ENCODE measurements at places on chromosomes 6 and 20. TPM values are rescaled to one million over a fixed set of nuclear protein-coding genes. Genes with fewer than 3 reads are reported as not detected.

- no peaks in the 10 kb centered on the region for H3K27me3 ChIP-seq
- DNase-seq, result no peak
- no peaks in the 10 kb centered on the region for H3K4me1 ChIP-seq
Observed at GRCh38 chr20:16966276-16966880, 218.2 kb downstream of the OTOR start.

GRCh38 chr20:62308102-62308822, 5.5 kb downstream of the ADRM1 start:
- no peaks in the 10 kb centered on the region for H3K27me3 ChIP-seq
- no peak overlapping the region for H3K27ac ChIP-seq
- peaks cover 27% of the 10 kb centered on the region for H3K4me1 ChIP-seq

- no peak overlapping the region for H3K27ac ChIP-seq
- no peak for DNase-seq
- no peaks in the 10 kb centered on the region for H3K27me3 ChIP-seq
- no peaks in the 10 kb centered on the region for H3K36me3 ChIP-seq
Observed at GRCh38 chr20:42173440-42173839, 555.3 kb upstream of the CHD6 start.

DNA sequence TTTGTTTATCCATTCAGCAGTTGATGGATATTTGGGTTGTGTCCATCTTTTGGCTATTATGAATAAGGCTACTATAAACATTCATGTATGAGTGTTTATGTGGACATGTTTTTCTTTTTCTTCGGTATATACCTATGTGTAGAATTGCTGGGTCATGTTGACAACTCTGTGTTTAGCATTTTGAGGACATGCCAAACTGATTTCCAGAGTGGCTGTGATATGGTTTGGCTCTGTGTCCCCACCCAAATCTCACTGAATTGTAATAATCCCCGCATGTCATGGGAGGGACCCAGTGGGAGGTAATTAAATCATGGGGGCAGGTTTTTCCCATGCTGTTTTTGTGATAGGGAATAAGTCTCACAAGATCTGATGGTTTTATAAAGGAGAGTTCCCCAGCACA, 439.7 kb downstream of the UTRN start:
- DNase-seq, result no peak
- H3K27me3 ChIP-seq, result no peaks in the 10 kb centered on the region
- H3K4me3 ChIP-seq, result no peak overlapping the region
- H3K36me3 ChIP-seq, result no peaks in the 10 kb centered on the region
- H3K27ac ChIP-seq, result no peak overlapping the region

DNA sequence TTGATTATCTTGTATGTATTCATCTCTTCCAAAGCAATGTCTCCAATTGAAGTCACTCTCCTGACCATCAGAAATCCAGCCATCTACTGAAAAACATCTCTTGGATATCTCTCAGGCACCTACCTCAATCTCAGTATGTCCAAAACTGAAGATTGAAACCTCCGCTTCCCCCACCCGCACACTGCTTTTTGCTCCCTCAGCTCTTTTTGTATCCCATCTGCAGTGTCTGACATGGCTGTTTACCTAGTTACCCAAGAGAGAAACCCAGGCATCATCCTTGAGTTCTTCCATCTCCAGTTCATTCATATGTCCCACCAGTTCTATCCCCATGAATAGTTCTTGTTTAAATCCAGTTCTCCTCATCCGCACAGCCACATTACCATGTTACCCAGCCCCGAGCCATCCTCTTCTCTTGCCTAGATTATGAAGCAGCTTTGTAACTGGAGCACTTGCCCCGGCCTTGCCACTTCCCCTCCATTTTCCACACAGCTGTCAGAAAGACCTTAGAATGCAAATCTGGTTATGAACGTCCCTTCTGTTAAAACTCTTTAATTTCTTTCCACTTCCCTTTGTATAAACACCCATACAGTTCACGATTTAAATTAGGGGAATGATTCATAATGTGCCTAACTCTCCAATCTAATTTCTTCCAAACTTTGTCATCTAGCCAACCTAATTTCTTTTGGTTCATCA, 40.5 kb upstream of the GCLC start:
- no peak overlapping the region for H3K4me3 ChIP-seq
- no peak overlapping the region for H3K27ac ChIP-seq
- no peak for DNase-seq
- H3K27me3 ChIP-seq, result no peaks in the 10 kb centered on the region
- no peaks in the 10 kb centered on the region for H3K36me3 ChIP-seq

DNA sequence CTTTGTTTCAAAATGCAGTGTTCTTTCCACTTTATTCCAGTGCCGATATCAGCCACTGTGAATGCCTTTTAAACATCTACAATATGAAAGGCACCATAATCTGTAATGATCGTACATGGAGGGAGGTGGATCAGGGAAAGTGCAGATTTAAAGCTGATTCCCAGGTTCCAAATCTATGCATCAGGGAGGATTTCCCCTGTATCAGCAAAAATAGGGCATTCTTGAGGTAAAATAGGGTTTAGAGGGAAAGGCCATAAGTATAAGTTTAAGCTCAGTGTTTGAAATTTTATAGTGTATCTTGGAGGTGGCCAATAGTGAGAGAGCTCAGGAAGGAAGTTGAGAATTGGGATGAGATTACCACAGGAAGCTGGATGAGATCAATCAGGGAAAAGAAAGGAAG, 289.7 kb upstream of the ID4 start:
- H3K27ac ChIP-seq, result no peak overlapping the region
- DNase-seq, result no peak
- no peaks in the 10 kb centered on the region for H3K36me3 ChIP-seq
- no peaks in the 10 kb centered on the region for H3K27me3 ChIP-seq

DNA sequence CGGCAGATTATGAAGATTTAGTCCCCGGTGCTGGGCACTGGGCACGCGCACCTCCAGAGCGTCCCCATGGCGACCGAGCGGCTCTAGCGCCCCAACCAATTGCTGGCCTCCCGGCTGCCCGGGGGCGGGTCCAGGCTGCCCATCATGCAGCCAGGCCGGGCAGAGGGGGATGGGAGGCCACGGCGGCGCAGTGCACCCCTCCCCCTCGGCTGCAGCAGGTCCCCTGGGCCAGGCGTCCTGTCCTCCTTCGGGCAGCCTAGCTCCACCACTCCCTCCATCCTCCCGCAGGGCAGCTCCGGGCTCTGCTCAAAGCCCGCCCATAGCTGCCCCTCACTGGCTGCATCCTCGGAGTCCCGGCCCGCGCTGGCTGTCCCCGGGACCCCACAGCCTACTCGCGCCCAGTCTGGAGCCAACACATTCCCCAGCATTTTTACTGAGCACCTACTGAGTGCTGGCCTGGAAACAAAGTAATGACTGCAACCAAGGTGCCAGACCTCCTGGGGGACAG, 99.4 kb downstream of the ASXL1 start:
- peaks cover 12% of the 10 kb centered on the region for H3K36me3 ChIP-seq
- no peak for DNase-seq
- H3K4me1 ChIP-seq, result peaks cover 24% of the 10 kb centered on the region
- H3K27ac ChIP-seq, result no peak overlapping the region

DNA sequence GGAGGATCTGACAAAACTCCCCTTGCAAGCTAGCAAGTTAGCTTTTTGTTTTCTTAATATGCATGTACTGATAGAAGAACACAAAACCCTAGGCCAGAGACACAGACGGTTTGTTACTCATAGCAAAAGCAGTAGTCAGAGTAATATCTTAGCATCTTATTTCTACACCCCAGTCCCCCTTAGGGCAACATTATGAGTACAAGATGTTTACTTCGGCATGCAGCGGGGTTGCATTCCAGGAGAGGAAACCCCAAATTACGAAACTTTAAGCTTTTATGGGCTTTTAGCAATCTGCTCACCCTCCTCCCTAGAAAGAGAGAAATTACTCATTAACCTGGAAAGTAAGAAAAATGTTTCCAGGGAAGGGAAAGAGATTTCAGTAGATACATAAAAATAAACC, 1286.9 kb downstream of the EPHA7 start:
- no peak for DNase-seq
- no peak overlapping the region for H3K27ac ChIP-seq
- no peaks in the 10 kb centered on the region for H3K36me3 ChIP-seq
- no peak overlapping the region for H3K4me3 ChIP-seq
- H3K27me3 ChIP-seq, result no peaks in the 10 kb centered on the region

- no peaks in the 10 kb centered on the region for H3K4me1 ChIP-seq
- H3K4me3 ChIP-seq, result no peak overlapping the region
- H3K27ac ChIP-seq, result no peak overlapping the region
- peaks cover 12% of the 10 kb centered on the region for H3K36me3 ChIP-seq
- H3K27me3 ChIP-seq, result no peaks in the 10 kb centered on the region
- DNase-seq, result no peak
Observed at GRCh38 chr6:17552861-17553260, 47.2 kb upstream of the FAM8A1 start.

- no peak overlapping the region for H3K27ac ChIP-seq
- no peaks in the 10 kb centered on the region for H3K27me3 ChIP-seq
- no peak overlapping the region for H3K4me3 ChIP-seq
- no peaks in the 10 kb centered on the region for H3K36me3 ChIP-seq
- DNase-seq, result no peak
Observed at GRCh38 chr20:24735263-24735662, 213.8 kb upstream of the CST7 start.

- no peaks in the 10 kb centered on the region for H3K27me3 ChIP-seq
- H3K36me3 ChIP-seq, result no peaks in the 10 kb centered on the region
- no peak overlapping the region for H3K27ac ChIP-seq
- peak; percentile 28 for DNase-seq
Observed at GRCh38 chr6:159440911-159441703, 251.9 kb downstream of the SOD2 start.

DNA sequence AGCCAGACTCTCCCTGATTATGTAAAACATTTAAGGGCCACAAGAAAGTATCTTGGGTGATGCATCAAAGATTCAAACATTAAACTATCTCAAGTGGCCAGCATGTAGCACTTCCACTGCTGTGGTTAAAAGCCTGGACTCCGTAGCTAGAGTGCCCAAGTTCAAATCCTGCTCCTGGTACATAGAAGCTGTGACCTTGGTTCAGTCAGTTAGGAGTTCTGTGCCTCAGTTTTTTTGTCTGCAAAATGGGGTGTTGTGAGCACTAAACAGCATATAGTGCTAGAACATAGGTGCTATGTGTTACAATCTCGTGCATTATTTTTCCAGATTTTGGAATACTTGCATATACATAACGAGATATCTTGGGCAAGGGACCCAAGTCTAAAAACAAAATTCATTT, 68.7 kb downstream of the PSMG4 start:
- H3K4me1 ChIP-seq, result no peaks in the 10 kb centered on the region
- H3K27me3 ChIP-seq, result no peaks in the 10 kb centered on the region
- H3K27ac ChIP-seq, result no peak overlapping the region
- H3K36me3 ChIP-seq, result no peaks in the 10 kb centered on the region
- no peak for DNase-seq

- H3K27ac ChIP-seq, result no peak overlapping the region
- no peaks in the 10 kb centered on the region for H3K27me3 ChIP-seq
- H3K36me3 ChIP-seq, result no peaks in the 10 kb centered on the region
- no peak overlapping the region for H3K4me3 ChIP-seq
- H3K4me1 ChIP-seq, result peaks cover 7% of the 10 kb centered on the region
- DNase-seq, result no peak
Observed at GRCh38 chr6:11920566-11920965, 91.5 kb upstream of the HIVEP1 start.

- H3K36me3 ChIP-seq, result no peaks in the 10 kb centered on the region
- DNase-seq, result no peak
- H3K27me3 ChIP-seq, result no peaks in the 10 kb centered on the region
- H3K4me3 ChIP-seq, result no peak overlapping the region
- no peak overlapping the region for H3K27ac ChIP-seq
- H3K4me1 ChIP-seq, result no peaks in the 10 kb centered on the region
Observed at GRCh38 chr20:15506311-15506710, 1066.9 kb downstream of the KIF16B start.

GRCh38 chr6:3356056-3356823, 97.5 kb downstream of the PSMG4 start:
- H3K4me1 ChIP-seq, result no peaks in the 10 kb centered on the region
- peak; percentile 75 for DNase-seq
- no peaks in the 10 kb centered on the region for H3K27me3 ChIP-seq
- H3K4me3 ChIP-seq, result peak overlapping the region; percentile 45
- no peaks in the 10 kb centered on the region for H3K36me3 ChIP-seq

GRCh38 chr20:56949318-56949717, 317.1 kb downstream of the BMP7 start:
- no peaks in the 10 kb centered on the region for H3K27me3 ChIP-seq
- no peak overlapping the region for H3K4me3 ChIP-seq
- DNase-seq, result no peak
- no peak overlapping the region for H3K27ac ChIP-seq

DNA sequence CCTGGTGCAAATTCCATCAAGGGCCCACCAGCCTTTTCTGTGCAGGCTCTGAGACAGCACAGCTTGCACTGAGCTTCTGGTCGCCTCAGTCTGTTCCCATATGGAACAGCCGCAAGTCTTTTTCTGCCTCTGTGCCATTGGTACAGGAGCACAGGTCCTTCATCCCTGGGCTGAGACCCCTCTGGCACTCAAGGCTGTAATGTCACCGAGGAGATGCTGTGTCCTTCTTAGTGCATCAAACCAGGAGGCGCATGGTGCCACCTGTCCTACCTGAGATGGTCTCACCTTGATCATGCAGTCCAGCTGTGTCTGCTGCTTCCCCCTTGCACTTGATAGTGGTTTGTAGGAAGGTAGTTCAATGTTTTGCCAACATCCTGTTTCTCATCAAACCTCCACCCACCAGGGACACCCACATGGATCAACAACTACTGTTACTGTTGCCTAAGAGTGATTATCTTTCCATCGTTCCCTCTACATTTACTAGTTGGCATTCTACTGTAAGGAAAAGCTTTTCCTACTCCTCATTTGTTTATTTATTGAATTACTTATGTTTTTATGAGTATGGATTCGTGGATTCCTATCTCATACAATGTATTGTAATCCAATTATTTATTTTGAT, 29.0 kb downstream of the FAM50B start:
- peak; percentile 52 for DNase-seq
- peaks cover 4% of the 10 kb centered on the region for H3K4me1 ChIP-seq
- H3K27ac ChIP-seq, result no peak overlapping the region
- H3K4me3 ChIP-seq, result no peak overlapping the region
- H3K36me3 ChIP-seq, result no peaks in the 10 kb centered on the region
- no peaks in the 10 kb centered on the region for H3K27me3 ChIP-seq

DNA sequence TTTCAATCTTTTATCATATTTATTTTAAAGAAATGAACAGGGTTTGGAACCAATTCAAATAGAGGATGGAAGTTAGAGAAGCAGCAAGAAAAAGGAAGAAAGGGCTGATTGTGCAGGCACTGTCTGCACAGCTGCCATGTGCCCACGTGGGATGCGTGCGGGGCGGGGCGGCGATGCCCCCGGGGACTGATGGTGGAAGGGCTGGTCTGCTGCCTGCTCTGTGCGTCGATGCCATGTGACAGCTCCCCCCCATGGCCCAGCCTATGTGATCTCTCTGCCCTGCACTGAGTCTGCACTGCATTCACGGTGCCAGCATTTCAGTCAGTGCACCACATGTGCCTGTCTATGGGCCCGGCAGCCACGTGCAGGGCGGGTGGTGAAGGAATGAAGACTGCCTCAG, 96.4 kb downstream of the IRF4 start:
- H3K4me3 ChIP-seq, result no peak overlapping the region
- H3K4me1 ChIP-seq, result no peaks in the 10 kb centered on the region
- H3K27ac ChIP-seq, result no peak overlapping the region
- no peak for DNase-seq
- H3K27me3 ChIP-seq, result no peaks in the 10 kb centered on the region
- peaks cover 22% of the 10 kb centered on the region for H3K36me3 ChIP-seq

- no peaks in the 10 kb centered on the region for H3K36me3 ChIP-seq
- DNase-seq, result peak; percentile 79
- peak overlapping the region; percentile 72 for H3K27ac ChIP-seq
Observed at GRCh38 chr20:1827974-1828785, 67.0 kb upstream of the SIRPA start.

The LST1 gene
- total RNA-seq, result 2.8 TPM

The WFDC12 gene
- total RNA-seq, result not detected

The SYCP2L gene
- total RNA-seq, result 0.20 TPM

The HSPA1A gene
- 334 TPM for total RNA-seq

The IMPG1 gene
- not detected for total RNA-seq

The BMP2 gene
- 6.9 TPM for total RNA-seq
